H4 (cell line): ENCODE measurements at places on chromosomes 7 and 10. TPM values are rescaled to one million over a fixed set of nuclear protein-coding genes. Genes with fewer than 3 reads are reported as not detected.

- DNase-seq = peak; percentile 93
Observed at GRCh38 chr7:130912862-130913638, 179.0 kb upstream of the KLF14 start.

DNA sequence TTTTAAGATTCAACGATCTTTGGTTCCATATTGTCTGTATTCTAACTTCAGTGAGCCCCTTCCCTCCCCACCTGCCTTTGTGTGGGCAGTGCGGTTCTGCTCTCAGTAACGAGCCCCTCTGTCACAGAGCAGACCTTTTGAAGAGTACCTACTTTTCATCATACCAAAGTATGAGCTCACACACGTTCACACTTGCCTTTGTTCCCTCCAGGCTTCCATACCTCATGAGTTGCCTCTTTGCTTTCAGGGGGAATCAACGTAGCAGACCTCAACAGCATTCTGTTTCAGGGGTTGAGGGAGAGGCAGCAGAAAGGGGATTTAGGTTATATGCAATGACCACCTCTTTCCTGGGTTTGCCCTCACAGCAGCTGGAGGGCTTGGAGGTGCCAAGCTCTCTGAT is 211.4 kb upstream of the MDFIC start:
- no peak for DNase-seq

GRCh38 chr7:24721481-24722001 is 35.7 kb downstream of the GSDME start:
- no peak for DNase-seq

DNA sequence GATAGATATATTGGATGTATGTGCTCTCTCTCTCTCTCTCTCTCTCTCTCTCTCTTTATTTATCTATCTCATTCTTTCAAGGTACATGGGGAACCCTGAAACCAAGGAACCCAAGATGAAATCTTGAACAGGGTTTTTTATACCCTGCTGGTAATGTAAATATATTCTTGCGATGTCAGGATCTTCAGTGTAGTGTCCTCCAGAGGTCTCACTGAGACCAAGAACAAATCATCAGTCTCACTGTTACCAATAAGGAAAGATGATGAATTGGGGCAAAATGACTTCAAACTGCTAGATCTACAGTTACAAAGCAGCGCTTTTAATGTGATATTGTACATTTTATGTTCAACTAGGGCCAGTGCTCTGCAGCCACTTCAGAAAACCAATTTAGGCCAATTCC is 423.5 kb downstream of the ANKRD7 start:
- no peak for DNase-seq

DNA sequence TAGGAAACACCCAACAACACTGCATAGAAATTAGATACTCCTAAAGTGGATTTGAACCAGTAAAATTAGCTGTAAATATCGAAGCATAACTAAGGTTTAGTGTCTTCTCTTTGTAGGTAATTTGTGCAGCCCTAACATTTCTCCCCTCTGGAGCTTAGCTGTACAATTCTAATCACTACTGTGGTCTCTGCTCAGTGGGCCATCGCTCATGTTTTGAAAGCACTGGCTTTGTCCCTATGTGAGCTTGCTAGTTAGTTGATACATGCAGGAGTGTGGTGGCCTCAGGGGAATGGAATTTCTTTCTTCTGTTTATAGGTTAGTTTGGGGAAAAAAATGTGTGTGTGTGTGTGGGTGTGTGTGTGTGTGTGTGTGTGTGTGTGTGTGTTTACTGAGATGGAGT is 373.1 kb downstream of the DPP6 start:
- DNase-seq = no peak

DNA sequence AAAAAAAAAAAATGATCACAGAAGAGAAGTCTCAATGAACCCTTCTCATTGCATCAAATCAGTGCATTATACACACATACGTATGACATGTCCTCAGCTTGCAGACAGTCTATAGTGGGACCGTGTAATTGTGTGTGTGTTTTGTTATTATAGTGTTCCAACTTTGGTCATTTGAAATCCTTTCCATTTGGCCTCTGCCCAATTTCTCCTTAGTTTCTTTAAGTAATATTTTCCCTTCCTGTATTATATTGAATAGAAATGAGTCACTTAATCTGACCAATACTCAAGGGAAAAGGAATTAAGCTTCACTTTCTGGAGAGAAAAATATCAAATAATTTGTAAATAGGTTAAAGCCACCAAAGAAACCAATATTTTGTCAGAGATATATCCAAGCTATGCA is 415.5 kb upstream of the SORCS1 start:
- DNase-seq = no peak

- DNase-seq = peak; percentile 85
Observed at GRCh38 chr7:70143075-70144044, 545.1 kb downstream of the AUTS2 start.

- peak; percentile 53 for DNase-seq
Observed at GRCh38 chr7:11345621-11346020, 371.9 kb downstream of the PHF14 start.

GRCh38 chr10:60870803-60871202 is 73.2 kb downstream of the RHOBTB1 start:
- no peak for DNase-seq

- peak; percentile 50 for DNase-seq
Observed at GRCh38 chr10:72328045-72328828, 26.5 kb downstream of the DNAJB12 start.

DNA sequence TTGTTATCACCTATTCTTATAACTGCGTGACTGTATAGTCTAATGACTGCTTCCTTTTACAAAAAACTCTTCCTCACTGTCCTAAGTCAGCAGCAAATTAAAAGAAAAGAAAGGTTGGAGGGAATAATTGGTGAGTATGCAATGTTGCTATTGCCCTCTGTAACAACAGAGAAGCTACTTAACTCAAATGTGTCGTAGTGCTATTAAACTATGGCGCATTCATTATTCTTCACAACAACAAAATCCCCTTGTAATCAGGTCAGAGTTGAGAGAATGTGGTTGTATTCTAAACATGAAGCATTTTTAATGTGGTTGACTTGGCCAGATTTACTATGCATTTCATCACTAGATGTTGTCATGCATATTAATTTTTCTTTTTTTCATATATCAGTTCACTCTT is 897.8 kb upstream of the PHF14 start:
- no peak for DNase-seq

- DNase-seq = no peak
Observed at GRCh38 chr7:47885309-47885986, 62.8 kb downstream of the PKD1L1 start.

GRCh38 chr7:1719913-1720312 is 49.8 kb downstream of the ELFN1 start:
- no peak for DNase-seq

DNA sequence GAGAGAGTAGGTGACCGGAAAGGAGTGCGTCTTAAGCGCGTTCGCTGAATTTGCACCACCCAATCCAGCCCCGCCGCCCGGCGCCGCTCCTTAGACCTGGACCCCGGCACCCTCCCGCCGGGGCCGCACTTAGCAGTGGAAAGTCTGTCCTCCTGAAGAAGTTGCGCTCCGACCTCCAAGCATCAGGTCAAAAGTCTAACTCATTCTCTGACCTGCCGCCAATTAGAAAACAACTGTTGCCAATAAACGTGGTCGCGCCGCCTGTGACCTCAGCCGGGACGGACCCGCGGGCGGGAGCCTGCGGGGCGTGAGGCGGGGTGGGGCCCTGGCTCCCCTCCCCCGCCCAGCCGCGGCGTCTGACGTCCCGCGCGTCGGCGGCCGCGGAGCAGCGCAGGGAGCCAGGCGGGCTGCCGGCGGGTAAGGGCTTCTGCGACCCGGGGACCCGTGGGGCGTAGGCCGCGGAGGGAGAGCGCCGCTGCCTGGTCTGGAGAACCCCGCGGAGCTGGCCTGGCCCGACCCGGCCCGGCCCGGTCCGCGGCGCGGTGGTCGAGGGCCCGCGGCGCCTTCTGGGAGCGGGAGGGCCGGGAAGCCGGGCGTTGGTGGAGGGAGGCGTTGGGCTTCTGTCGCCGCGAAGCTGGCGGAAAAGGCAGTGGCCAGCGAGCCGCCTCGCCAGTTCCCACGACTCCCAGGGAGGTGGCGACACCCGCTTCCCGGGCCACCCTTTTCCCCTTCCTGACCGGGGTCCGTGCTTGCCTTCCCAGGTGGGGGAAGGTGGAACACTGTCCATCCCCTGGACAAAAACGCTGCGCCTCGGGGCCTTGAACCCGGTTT is at the start of gene BCAP29:
TSS of gene BCAP29 (plus strand) at position 362 of the 831 bp plus-strand sequence. CDS start 527 bp downstream, outside the sequence.
- peak; percentile 60 for DNase-seq

DNA sequence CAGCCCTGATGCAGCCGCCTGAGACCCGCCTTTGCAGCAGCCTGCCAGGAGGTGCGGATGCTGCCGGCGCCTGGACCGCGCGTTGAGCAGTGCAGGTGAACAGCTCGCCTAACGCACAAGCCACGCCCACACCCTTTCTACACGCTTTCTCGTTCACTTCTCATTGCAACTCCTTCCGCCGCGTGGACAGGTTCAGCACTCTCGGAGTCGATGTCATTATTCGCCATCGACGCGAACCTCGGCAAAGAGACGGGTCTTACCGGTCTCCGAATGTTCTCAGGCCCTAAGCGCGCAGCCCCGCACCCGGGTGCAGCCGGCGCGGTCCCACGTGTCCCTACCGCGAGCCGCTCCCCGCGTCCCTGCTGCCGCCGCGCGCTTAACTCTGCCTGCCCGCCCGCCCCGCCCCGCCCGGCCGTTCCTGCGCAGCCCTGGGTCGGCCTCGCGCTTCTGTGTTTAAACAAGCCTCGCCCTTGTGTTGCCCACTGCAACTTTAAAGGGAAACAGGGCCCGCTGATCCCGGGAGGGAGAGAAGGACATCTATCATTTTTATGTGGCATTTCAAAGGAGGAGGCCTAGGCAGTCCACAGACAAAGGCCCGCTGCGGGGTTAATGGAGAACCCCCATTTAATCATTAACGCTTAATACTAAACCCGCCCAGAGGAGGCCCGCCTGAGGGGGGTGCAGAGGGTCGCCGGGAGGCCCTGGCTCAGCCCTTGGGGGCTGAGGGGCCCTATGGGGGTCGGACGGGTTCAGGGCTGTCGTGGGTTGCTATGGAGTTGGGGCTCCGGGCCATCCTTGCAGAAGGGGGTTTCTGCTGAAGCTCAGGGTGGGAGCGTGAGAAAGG is 128.5 kb downstream of the WDR11 start:
- DNase-seq = no peak

DNA sequence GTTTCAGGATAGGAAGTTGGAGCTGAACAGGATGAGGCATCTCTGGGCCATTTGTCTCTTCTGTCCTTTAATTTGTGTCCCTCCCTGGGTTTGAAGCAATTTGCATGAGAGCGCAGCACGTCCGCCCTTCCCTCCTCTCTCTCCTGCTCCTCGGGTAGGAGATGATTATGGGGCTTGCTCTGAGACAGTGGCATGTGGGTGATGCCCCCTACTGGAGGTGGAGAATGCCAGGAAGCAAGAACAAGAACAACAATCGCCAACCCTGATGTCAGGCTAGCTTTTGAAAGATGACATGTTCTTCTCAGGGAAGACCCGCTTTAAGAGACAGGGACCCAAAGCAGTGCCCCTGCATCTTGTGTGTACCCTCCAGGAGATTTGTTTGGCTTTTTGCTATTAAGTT is 63.9 kb upstream of the LOXL4 start:
- DNase-seq = no peak

The CTBP2 gene
- total RNA-seq = 58.2 and 69.8 TPM in 2 replicates

The ANXA8L1 gene
- total RNA-seq = not detected in 2 replicates

The NEUROD6 gene
- total RNA-seq = not detected in 2 replicates

The SCIN gene
- total RNA-seq = 0.35 and 0.37 TPM in 2 replicates

The AEBP1 gene
- 0.06 TPM in 1 of 2 replicates, not detected in the other for total RNA-seq

The CYP3A7 gene
- total RNA-seq = not detected in 2 replicates
